ENCODE measurements at places on chromosomes 7 and 10. TPM values are rescaled to one million over a fixed set of nuclear protein-coding genes. Genes with fewer than 3 reads are reported as not detected.

Gene GPR158
- not detected for total RNA-seq

Gene PDE6C
- total RNA-seq, result not detected

Gene LLCFC1
- total RNA-seq, result not detected

Gene SYPL1
- 47.9 TPM for total RNA-seq

- no peak for DNase-seq
These were observed at the start of gene DLG5 for GRCh38 chr10:77926566-77927401. TSS of gene DLG5 (minus strand) at chr10:77926755. CDS start at chr10:77926520, 235 bp downstream.

GRCh38 chr10:115483294-115483693 lies 390.1 kb downstream of the ATRNL1 start:
- no peak for DNase-seq

- no peak for DNase-seq
These were observed 14.3 kb downstream of the DENND10 start for GRCh38 chr10:119118231-119118630.

GRCh38 chr7:120181499-120181898 lies 91.5 kb upstream of the KCND2 start:
- DNase-seq, result no peak

- no peak for DNase-seq
These were observed 126.1 kb downstream of the PFKFB3 start for GRCh38 chr10:6328699-6329423.

DNA sequence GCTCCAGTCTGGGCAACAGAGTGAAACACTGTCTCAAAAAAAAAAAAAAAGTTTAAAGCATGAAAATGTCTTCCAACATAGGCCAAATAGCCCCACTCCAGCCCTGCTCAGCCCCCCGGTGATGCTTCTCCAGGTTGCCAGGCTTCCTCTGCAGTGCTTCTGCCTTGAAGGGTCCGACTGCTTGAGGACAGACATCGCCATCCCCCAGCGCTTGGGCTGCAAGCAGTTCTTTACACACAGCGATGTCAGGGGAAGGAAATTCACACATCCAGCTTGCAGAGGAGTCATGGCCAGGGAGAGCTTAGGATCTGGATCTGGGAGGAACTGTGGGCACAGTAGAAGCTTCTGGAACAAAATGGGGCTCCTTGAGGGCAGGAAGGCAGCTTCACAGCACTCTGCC lies 26.9 kb downstream of the LYZL1 start:
- no peak for DNase-seq

- no peak for DNase-seq
These were observed 21.0 kb downstream of the SFMBT2 start for GRCh38 chr10:7389844-7390243.

- DNase-seq, result no peak
These were observed 14.5 kb downstream of the NUP42 start for GRCh38 chr7:23196306-23196705.

DNA sequence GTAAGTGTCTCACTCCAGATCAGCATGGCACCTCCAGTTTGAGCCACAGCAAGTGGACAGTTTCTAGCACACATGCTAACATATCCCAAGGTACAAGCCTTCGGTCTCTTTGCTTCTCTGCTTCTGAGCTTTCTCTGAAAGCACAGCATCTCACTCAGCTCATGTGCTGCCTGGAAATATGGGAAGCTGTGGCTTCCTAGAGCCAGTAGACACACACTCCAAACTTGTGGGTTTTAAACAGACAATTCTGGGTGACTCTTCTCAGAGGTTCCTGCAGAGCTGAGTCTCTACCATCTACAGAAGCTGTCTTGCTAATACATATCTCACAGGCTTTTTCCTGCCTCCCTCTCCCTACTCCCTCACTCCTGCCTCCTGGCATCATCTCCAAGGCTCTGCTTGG lies 23.9 kb upstream of the TMEM273 start:
- no peak for DNase-seq
